ENCODE measurements at places on chromosomes 12 and 14.
A peak's percentile ranks its signal among the peaks of the same experiment; 100 is the strongest.

GRCh38 chr14:38536376-38537038 is 280.6 kb upstream of the CLEC14A start:
- peak; percentile 56 for DNase-seq

GRCh38 chr12:122215771-122216170 is 10.1 kb downstream of the DIABLO start:
- no peak for DNase-seq

- no peak for DNase-seq
Observed at GRCh38 chr14:64401949-64402348, 13.8 kb downstream of the MTHFD1 start.

GRCh38 chr14:97253756-97254155 is 456.6 kb downstream of the VRK1 start:
- no peak for DNase-seq

GRCh38 chr12:105358789-105359188 is 28.3 kb downstream of the C12orf75 start:
- DNase-seq = no peak

GRCh38 chr14:32354716-32355115 is 25.6 kb downstream of the AKAP6 start:
- no peak for DNase-seq

DNA sequence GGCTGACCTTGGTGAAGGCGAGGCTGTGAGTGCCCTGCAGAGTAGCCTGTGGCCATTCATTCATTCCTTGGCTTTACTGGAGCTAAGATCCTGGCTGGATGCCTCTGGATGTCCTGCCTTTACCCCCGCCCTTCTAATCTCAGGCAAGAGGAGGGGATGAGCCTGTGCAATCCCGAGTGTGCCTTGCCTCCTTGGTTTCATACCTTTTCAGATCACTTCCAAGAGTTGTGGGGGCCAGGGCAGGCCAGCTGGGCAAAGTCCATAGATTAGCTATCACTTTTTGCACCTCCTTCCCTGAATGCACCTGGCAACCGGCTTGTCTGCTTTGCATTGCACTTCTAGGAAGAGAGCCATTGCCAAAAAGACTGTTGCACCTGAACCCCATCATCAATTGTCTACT is 1.5 kb downstream of the VRTN start:
- DNase-seq = peak; percentile 33

GRCh38 chr14:104397956-104398355 is 181.6 kb upstream of the C14orf180 start:
- no peak for DNase-seq
